ENCODE measurements at places on chromosomes 3 and 15. TPM values are rescaled to one million over a fixed set of nuclear protein-coding genes. Genes with fewer than 3 reads are reported as not detected.

- no peaks in the 10 kb centered on the region for H3K27me3 ChIP-seq
- no peak for DNase-seq
- H3K4me3 ChIP-seq: no peak overlapping the region
Observed at GRCh38 chr3:166444756-166445155, 607.5 kb upstream of the BCHE start.

DNA sequence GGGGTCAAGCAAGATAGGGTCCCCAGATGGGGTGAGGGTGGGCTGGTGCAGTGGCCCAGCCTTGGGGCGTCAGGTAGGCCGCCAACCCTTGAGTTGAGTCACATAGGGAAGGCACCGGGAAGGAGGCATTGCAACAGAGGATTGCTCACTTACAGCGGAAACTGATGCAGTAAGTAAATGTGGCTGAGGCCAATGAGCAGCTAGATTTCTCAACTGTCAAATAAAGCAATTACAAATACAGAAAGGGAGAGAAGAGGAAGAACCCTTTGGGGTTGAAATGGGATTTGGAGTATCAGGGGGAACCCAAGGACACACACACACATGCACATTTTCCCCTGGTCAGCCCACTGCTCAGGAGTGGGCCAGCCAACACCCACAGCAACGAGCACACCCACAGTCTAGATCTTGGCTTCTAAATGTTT, 44.0 kb downstream of the CHSY1 start:
- no peaks in the 10 kb centered on the region for H3K27me3 ChIP-seq
- H3K36me3 ChIP-seq: no peaks in the 10 kb centered on the region
- H3K4me1 ChIP-seq: peaks cover 45% of the 10 kb centered on the region
- DNase-seq: no peak
- peak overlapping the region; percentile 12 for H3K27ac ChIP-seq
- H3K4me3 ChIP-seq: no peak overlapping the region

DNA sequence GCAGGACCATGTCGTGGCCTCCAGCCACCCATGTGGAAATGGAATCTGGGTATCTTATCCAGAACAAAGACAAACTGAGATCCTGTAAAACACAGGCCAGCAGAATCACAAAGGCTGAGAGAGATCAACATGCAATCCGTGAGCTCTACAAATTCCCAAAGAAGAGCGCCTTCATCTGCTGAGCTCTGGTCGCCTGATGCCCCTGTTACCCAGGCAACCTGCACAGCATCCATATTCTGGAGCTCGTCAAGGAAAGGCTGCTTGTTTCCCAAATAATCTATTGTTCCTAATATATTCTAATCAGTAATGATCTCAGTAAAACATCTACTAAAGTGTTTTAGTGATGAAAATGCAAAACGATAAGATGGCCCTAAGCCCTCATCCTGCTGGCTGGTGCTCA, 133.6 kb downstream of the OCA2 start:
- H3K27ac ChIP-seq: no peak overlapping the region
- H3K4me1 ChIP-seq: no peaks in the 10 kb centered on the region

- no peak overlapping the region for H3K27ac ChIP-seq
- H3K27me3 ChIP-seq: no peaks in the 10 kb centered on the region
- peaks cover 35% of the 10 kb centered on the region for H3K4me1 ChIP-seq
- H3K4me3 ChIP-seq: no peak overlapping the region
- no peaks in the 10 kb centered on the region for H3K36me3 ChIP-seq
Observed at GRCh38 chr15:77541421-77542181, 91.1 kb downstream of the LINGO1 start.

- H3K36me3 ChIP-seq: peaks cover 15% of the 10 kb centered on the region
- no peaks in the 10 kb centered on the region for H3K27me3 ChIP-seq
- H3K4me3 ChIP-seq: no peak overlapping the region
- H3K27ac ChIP-seq: no peak overlapping the region
- no peak for DNase-seq
Observed at GRCh38 chr15:92123962-92124656, 269.6 kb upstream of the ST8SIA2 start.

DNA sequence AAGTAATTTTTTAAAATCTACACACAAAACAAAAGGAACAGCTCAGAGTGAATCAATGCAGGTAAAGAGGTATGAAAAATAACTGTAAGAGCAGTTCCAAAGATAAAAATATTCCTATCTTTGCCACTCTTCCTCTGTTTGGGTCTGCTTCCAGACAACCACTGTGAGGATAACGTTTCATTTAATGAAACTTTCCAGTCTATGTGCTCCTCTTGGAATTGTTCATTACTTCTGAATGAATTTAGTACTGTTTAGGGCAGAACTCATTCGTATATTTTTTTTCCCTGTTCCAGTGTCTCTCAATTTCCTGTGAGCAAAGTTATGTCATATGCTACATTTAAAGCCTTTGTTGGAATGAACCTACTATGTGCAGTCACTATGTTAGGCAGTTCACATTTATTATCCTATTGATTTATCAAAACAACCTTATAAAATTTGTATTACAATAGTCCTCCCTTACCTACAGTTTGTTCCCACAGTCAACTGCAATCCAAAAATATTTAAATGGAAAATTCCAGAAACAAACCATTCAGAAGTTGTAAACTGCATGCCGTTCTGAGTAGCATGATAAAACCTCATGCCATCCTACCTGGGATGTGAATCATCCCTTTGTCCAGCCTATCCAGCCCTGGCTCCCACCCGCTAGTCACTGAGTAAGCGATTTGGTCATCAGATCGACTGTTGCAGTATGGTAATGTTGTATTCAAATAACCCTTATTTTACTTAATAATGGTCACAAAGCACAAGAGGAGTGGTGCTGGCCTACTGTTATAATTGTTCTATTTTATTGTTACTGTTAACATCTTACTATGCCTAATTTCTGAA, 98.1 kb downstream of the TMCC1 start:
- H3K27ac ChIP-seq: peak overlapping the region; percentile 83
- H3K36me3 ChIP-seq: no peaks in the 10 kb centered on the region
- peaks cover 21% of the 10 kb centered on the region for H3K4me1 ChIP-seq

- DNase-seq: no peak
- no peak overlapping the region for H3K4me3 ChIP-seq
- H3K27ac ChIP-seq: no peak overlapping the region
Observed at GRCh38 chr3:147963711-147964110, 554.5 kb downstream of the ZIC1 start.

- H3K27me3 ChIP-seq: no peaks in the 10 kb centered on the region
- no peak overlapping the region for H3K27ac ChIP-seq
- DNase-seq: no peak
Observed at GRCh38 chr15:89150762-89151664, 62.8 kb downstream of the ABHD2 start.

DNA sequence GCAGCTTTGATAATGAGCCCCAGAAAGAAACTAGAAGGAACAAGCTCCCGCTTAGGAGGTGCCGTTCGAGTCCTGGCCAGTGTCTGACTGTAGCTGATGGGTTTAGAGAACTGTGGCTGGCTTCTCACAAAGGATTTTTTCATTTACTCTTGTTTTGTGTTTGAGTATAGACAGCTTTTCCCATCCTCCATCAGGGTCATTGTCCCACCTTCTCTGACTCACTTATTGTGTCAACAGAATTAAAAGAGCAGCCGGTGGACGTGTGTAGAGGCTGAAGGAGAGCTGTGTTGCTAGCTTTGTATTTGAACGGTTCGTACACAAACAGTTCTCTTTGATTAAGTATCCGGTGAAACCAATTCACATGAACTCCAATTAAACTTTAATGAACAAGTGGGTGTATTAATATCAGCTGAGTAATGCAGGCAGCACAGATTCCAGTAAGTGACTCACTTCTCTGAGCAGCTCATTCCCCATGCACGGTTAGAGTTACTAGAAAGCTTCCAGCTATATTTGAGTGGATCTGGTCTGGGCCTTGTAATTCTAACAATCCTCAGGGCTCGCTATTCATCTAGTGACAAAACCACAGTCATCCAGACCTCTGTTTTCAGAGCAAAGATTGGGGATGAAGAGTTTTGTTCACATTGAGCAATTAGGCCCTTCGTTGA, 141.0 kb downstream of the LPP start:
- peak overlapping the region; percentile 54 for H3K27ac ChIP-seq
- no peaks in the 10 kb centered on the region for H3K27me3 ChIP-seq

- no peak overlapping the region for H3K27ac ChIP-seq
- no peak for DNase-seq
- no peaks in the 10 kb centered on the region for H3K27me3 ChIP-seq
- H3K36me3 ChIP-seq: no peaks in the 10 kb centered on the region
- H3K4me3 ChIP-seq: no peak overlapping the region
- H3K4me1 ChIP-seq: peaks cover 2% of the 10 kb centered on the region
Observed at GRCh38 chr3:181948286-181948685, 236.6 kb downstream of the SOX2 start.

DNA sequence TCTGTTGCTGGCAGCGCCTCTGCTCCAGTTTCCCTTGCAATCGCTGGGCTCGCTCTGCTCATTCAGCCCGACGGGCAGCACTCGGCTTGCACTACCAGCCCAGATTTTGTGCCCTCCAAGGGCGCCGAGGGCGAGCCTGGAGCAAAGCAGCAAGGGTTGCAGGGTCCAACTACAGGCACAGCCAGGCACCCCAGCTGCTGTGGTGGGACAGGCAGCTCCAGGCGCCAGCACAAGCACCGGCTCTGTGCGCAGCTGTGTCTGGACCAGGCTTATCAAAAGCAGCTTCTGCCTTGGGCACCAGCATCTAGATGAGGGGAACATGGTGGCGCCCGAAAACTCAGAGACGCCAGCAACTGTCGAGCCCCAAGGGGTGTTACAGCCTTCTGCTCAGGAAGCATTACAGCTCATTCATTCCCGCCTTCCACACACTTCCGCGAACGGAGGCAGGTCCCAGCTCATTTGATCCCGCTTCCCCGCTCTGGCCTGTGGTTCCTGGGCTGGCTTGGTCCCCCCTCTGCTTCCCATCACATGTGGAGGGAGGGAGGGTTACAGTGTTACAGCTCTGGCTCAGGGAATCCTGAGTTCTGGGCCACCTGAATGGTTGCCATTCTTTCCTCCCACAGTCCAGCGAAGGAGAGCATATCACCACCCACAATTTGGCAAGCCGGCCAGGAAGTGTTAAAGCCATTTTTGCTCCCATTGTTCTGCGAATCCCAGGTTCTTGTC, 409.9 kb upstream of the ALCAM start:
- H3K27ac ChIP-seq: no peak overlapping the region
- no peak overlapping the region for H3K4me3 ChIP-seq
- DNase-seq: no peak
- no peaks in the 10 kb centered on the region for H3K36me3 ChIP-seq
- no peaks in the 10 kb centered on the region for H3K27me3 ChIP-seq

GRCh38 chr3:12586403-12586802, 29.5 kb downstream of the MKRN2 start:
- peaks cover 100% of the 10 kb centered on the region for H3K36me3 ChIP-seq
- H3K4me3 ChIP-seq: no peak overlapping the region
- no peaks in the 10 kb centered on the region for H3K4me1 ChIP-seq
- no peak overlapping the region for H3K27ac ChIP-seq
- H3K27me3 ChIP-seq: no peaks in the 10 kb centered on the region
- no peak for DNase-seq

DNA sequence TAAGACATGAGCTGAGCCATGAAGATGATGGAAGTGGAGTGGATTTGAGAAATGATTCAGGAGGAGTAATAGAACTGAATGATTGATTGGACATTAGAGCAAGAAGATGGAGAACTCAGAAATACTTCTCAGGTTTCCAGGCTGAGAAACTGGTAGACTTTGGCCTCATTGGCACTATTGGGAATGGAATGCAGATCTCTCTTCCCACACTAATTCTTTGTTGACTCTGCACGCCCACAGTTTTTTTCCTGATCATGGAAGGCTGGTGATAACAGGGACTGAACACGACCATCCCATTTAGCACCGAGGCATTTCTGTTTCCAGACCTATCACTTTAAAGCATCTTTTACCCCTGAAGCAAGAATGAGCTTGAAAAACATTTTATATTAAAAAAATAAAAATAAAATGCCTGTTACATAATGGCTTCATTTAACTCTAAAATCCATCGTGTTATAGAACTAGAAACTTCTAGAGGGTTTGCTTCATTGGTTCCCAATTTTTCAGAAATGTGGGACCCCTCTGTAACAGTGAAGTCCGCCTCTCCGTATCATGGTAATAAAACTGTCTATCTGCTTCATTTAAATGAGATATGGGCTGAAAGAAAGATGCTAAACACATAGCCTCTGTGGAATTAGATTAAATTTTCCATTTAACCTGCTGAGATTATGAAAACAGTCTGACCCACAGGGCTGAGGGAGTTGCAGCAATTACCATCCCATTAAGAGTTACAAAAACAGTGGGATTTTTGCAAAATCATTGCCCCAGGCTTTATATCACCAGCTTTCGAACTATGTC, 562.0 kb upstream of the CFAP20DC start:
- DNase-seq: no peak
- H3K4me3 ChIP-seq: no peak overlapping the region
- peaks cover 7% of the 10 kb centered on the region for H3K4me1 ChIP-seq
- no peaks in the 10 kb centered on the region for H3K36me3 ChIP-seq
- no peak overlapping the region for H3K27ac ChIP-seq
- H3K27me3 ChIP-seq: no peaks in the 10 kb centered on the region

DNA sequence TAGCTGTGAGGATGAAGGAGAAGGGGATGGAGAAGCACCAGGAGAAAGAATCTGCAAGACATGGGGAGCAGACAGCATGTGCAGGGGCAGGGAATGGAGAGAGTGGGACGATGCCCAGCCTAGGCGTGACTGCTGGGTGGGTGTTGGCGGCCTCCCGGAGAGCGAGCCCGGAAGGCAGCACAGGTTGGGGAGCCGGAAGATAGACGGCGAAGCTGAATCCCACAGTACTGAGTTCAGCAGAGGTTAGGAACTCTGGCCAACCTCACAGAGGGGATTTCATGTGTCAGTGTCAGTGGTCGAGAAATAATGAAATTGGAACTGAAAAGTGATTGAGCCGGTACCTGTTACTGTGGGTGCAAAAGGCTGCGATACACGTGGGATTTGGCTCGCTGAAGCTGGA, 55.2 kb downstream of the PXYLP1 start:
- no peak for DNase-seq
- H3K27me3 ChIP-seq: no peaks in the 10 kb centered on the region
- H3K27ac ChIP-seq: no peak overlapping the region
- H3K36me3 ChIP-seq: peaks cover 11% of the 10 kb centered on the region
- no peak overlapping the region for H3K4me3 ChIP-seq
- H3K4me1 ChIP-seq: no peaks in the 10 kb centered on the region

DNA sequence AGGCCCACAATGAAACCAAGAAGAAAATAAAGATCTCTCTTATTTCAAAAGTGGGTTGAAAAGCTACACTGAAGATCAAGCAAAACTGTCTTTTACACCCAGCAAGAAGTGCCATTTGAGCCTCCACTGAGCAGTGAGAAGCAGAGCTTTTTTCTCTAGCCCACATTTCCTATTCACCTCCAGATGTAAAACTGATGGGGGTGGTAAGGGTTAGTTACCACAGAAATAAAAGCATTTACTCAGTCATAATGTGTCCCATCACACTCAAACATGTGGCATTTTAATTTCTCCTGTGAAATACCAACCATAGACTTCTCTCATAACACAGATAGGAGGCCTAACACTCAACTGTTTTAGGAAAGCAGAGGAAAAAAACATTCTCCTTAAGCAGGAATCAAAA, 21.0 kb downstream of the IFT57 start:
- no peak overlapping the region for H3K27ac ChIP-seq
- H3K36me3 ChIP-seq: no peaks in the 10 kb centered on the region
- DNase-seq: no peak
- no peaks in the 10 kb centered on the region for H3K27me3 ChIP-seq
- no peaks in the 10 kb centered on the region for H3K4me1 ChIP-seq
- no peak overlapping the region for H3K4me3 ChIP-seq

GRCh38 chr15:66773129-66773873, 71.3 kb downstream of the SMAD6 start:
- H3K36me3 ChIP-seq: no peaks in the 10 kb centered on the region
- no peak for DNase-seq
- no peaks in the 10 kb centered on the region for H3K27me3 ChIP-seq
- no peak overlapping the region for H3K4me3 ChIP-seq

Gene SLC7A14
- under 0.01 TPM for total RNA-seq

Gene XCR1
- total RNA-seq: 0.19 TPM

Gene C15orf62
- total RNA-seq: 14.5 TPM

Gene SLC28A1
- total RNA-seq: not detected

Gene MYL3
- total RNA-seq: 0.38 TPM

All from esophagus squamous epithelium (tissue), 5 donors.